Suppressor macrophage treated with lipopolysaccharide for 4 hours (primary cell): ENCODE measurements at places on chromosomes 7 and 10.

GRCh38 chr7:103564416-103564815 is 118.4 kb upstream of the SLC26A5 start:
- no peak for DNase-seq

DNA sequence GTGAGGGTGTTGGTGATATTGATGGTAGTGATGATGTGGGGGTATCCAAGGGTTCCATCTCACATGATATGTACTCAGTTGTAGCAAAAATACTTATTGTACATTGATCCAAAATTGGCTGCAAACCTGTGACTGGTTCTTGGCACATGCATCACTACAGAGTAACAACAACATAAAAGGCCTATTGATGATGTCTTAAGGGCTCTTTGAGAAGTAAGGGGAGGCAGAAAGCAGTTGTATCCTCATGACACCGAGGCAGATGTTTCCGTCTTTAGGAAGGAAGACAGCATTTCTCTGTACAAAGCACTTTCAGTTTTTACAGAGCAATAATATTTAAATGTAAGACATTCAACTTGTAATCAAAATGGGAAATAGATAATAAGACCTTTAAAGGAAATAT is 34.5 kb downstream of the NRG3 start:
- DNase-seq, result no peak

DNA sequence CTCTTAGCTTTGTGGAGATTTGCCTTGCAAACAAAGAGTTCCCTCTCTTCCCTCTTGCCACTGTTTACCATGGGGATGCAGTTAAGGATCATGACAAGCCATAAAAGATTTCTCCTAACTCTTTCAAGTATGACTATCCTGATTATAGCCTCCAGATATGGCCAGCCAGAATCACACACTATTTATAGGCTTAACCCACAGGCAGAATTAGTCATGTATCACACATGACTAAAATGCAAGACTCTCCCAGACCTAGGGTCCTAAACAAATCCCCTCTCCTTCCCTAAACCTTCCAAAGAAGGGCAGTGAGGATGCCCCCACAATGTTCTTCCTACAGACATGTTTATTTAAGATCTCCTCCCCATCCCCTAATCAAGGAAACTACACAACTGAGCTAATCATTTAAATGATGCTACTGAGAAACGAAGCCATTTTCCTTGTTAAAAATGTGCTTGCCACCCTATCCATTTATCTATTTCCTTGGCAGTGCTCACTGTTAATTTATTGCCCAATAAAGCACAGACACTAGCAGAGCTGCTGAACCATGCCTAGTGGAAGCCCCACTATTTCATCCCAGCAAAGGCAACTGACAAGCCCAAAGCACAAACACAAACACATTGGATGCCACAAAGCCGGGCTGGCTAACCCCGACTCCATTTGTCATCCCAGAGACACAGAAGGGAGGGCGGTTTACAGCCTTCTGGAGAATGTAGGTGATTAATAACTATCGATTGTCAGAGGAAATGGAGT is 363.4 kb downstream of the KCNMA1 start:
- no peak for DNase-seq

DNA sequence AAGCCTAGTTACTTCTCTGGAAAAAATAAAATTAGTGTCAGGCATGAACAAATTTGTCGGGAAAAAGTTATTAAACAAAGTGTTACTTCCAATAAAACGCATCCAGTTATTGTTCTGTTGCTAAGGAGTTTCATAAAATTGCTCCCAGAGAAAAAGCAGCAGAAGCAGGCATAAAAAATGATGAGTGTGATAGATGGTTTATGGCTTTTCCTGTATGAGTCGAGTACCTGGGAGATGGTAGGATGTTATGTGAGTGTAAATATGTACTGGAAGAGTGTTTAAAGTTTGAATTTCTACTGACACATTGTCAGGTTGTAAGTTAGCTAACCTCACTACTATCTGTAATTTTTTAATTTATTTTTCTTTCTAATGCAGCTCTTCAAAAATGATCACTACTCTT is 390.7 kb downstream of the ARL4A start:
- no peak for DNase-seq

GRCh38 chr10:68595513-68595912 is 35.4 kb downstream of the TET1 start:
- no peak for DNase-seq

DNA sequence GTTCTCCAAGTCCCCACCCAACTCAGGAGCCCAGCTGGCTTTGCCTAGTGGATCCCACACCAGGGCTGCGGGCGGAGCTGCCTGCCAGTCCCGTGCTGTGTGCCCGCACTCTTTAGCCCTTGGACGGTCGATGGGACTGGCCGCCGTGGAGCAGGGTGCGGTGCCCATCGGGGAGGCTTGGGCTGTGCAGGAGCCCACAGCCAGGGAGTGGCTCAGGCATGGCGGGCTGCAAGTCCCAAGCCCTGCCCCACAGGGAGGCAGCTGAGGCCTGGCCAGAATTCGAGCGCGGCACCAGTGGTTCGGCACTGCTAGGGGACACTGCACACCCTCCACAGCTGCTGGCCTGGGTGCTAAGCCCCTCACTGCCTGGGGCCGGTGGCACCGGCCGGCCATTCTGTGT is 159.7 kb downstream of the ANKRD30A start:
- no peak for DNase-seq

DNA sequence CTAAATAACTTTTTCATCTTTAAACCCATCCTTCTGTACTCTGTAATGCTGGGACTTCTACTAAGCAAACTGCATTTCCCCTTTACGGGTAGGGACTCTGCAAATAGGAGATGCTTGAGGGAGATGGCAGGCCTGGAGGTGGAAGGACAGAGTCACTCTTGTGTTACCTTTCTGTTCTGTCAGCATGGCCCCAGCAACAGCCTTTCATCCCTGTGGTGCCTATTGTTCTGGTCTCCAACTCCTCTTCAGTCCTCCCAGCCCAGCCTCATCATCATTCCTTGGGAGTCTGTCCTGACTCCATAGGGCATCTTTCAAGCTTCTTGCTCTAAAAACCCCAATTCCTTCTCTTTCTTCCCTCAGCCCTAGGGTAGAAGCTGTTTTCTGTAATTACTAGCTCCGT is 230.0 kb downstream of the SNX13 start:
- DNase-seq, result no peak

DNA sequence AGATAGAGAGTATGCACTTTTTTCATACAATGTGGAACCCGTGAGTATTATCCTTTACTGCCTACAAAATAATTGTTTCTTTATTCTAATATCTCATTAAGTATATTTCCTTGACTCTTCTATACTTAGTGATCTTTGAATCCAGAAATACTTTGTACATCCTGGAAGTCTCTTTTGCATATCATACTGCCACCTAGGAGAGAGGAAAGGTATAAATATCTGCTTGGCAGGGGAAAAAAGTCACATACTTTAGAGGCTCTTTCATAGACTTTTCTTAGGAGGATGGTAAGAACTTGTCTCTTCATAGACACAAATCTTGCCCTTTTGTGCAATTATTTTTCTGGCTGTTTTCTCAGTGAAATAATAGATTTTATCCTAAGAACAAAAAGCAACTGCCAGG is 436.0 kb downstream of the PAXIP1 start:
- DNase-seq, result no peak

DNA sequence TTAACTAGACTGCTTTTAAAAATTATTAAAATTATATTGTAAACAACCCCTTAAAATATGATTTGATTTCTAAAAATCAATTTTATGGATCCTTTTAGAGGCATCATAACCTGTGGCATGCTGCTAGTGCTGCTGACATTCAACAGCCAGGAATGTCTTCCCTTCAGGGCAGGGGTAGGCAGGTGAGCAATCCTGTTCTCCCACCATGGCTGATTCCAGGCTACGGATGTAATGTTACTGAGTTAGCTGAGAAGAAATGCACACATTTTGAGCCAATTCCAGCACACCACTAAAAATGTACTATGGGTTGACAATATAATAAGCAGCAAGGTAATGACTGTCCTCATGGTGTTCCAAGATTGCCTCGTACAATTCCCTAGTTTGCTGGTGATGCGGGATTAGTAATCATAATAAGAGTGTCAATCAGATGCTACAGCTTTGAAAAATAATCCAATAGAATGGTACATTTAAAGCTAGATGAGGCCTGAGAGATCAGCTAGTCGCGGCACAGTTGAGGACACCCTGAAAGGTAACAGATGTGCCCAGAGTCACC is 108.7 kb upstream of the PRR15 start:
- DNase-seq, result no peak

DNA sequence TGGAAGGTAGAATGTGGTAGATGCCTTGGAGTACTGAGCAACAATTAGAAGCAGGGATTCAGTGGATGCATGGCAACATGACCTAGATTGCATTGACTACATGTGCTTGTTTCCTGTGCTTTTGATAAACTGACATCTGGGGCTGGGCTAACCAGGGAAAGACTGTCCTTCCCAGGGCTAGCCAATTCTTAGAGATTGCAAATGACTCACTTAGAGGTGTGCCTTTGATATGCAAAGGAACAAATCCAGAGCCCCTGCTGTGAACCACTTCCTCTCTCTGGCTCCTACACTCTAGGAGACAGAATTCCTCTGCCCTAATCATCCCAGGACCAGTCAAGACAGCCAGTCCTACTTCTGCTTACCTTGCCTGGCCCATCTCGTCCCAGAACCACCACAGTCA is 651.5 kb downstream of the LRMDA start:
- no peak for DNase-seq

DNA sequence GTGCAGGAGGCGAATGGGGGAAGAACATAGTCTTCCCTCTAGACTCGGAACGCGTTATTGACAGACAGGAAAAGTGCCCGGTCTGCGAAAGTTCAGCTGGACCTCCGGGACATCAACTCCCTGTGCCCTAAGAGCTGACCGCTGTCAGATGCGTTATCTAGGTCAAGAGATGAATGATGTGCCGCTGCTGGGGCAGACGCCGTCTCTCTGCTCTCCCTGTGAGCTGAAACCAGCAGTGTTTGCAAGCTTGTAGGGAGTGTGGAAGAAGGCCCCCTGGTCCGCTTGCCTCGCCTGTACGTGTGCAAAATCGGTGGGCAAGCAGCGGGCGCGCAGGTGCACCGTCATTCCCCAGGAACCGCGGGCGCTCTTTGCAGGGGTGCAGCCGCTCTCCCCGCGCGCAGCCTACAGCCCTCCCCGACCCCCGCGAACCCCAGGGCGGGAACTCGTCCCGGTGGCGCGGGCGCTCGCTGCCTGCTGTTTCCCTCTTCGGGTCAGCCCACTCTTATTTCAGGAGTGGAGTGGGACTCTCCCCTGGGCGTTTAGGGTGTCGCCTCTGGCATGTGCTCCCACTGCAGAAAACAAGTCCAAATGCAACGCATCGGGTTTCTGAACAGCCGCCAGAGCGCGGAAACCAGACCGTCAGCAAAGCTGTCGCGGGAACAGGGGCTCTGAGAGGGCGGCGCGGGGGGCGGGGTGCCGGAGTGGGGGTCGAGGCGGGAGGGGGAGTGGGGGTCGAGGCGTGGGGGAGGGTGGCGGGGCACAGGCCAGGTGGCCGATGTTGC is 1.8 kb upstream of the PFKFB3 start:
- peak; percentile 70 for DNase-seq

- DNase-seq, result no peak
Measured at GRCh38 chr7:8236780-8237407, 25.1 kb downstream of the ICA1 start.

DNA sequence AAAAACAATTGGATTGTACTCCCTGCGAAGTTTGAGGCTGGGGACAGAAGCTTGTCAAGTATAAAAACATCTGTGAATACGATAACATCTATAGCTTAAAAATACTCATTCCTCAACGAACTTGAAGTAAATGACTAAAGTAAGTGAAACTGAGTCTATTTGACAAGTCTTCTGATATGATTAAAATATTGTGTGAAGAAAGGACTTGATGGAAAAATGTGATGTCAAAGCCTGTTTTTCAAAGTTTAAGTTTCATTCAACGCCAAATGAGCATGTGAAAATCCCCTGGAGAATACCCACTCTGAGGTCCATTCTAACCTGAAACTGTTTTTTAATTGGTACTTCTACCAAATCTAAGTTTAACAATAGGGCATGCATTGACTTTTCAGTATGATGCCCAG is 122.3 kb upstream of the MDFIC start:
- no peak for DNase-seq

DNA sequence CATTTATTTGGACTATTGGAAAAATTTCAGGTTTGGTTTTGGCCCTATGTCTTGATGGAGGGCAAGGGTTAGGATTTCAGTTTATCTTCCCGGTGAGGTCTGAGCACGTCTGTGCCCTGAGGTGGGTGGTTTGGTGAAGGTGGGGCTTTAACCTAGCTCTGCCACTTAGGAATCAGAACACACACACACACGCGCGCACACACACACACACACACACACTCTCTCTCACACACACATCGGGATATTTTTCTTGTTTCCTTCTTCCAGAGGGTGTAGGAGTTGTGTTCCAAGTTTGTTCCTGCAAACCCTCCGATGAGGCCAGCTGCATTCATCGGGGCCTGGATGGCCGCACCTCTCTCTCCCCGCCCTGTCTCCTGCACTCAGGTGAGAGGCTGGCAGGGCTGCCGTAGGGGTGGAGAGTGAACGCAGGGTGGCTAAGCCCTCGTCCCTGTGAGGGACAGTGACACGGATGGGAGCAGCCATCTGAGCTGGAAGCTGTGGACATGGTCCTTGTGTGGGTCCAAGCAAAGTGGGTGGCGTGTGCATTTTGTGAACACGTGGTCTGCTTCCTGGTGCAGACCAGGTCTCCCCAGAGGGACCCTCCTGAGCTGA is 34.2 kb downstream of the CHST12 start:
- no peak for DNase-seq

DNA sequence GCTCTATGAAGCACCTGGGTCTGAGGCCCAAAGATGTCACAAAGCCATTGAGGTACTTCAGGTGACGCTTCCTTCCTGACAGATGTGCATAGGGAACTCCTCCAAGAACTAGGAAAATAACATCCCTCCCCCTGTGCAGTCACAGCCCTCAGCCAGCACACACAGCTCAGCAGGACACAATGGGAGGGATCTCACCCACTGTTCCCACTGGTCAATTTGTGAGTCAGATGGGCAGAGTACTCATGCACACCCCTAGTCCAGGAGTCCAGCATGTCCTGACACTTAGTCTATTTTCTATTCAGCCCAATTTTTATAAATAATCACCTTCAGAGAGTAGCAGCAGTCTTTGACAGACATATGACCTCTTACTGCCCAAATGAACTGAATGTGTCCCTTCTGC is 60.7 kb upstream of the PFKP start:
- DNase-seq, result no peak

DNA sequence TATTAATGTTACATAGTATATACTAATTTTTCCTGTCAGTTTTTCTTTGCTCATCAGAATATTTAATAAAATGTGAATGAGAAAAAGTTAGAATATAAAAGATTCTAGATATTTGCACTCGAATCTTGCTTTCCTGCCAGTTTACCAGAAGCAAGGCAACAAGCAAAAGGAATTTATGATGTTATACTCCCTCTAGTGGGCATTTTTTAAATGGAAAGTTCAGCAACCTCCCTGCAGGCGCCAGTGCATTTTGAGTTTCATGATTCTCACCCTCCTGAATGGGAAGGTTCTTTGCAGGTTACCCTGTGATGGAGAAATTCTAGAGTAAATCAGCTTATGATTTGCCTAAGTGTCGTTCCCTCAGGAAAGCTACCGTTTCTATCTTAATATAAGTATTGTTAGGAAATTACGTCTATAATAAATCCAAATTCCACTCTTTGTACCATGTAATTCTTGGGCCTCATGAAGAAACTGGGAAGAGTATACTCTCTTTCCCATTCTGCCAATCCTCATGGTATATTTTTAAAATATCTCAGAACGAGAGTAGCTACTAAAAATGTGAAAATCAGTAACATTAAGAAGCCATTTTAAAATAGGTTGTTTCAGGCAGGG is 350.0 kb downstream of the CRPPA start:
- DNase-seq, result peak; percentile 82

- DNase-seq, result no peak
Measured at GRCh38 chr7:106029451-106029850, 66.4 kb downstream of the CDHR3 start.
